Right forelimb (tissue), 1 donor: ENCODE measurements at places on chromosomes 13 and 19.

GRCh38 chr13:113901231-113901630 lies 37.4 kb upstream of the GAS6 start:
- DNase-seq = no peak

DNA sequence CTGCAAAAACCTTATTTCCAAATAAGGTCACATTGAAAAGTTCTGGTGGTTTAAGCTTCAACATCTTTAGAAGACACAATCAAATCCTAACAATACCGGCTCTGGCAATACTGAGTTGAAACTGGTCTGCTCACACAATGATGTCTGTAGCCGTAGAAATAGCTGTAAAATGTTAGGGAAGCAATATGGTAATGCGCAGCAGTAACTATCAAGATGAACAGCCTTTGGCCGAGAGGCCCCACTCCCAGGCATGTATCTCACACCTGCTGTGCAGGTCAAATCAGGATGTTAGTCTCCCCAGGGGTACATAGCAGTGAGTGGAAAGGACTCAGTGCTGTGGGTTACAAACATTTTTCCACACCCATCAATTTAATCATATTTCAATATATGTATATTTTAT lies 207.1 kb downstream of the KATNAL1 start:
- no peak for DNase-seq

- DNase-seq = no peak
Observed at GRCh38 chr13:38848360-38848759, 142.3 kb downstream of the STOML3 start.

DNA sequence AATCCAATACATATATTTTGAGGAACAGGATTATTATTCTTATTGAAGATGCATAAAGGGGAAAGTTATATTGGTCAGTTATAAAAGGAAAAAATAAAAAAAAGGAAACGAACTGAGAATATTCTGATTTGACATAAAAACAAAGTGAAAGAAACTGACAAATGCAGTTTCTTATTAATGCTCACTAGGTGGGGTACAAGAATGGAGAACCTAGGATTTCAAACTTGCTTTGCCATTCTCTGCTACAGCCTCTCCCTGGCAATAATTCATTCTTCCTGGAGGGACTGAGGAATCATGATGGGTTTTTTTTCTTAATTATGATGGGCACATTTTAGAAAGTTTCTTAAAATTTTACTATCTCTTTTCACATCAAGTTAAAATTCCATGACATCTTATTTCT lies 154.9 kb downstream of the PCDH9 start:
- DNase-seq = no peak

- no peak for DNase-seq
Observed at GRCh38 chr19:56623006-56623405, 20.0 kb upstream of the SMIM17 start.

DNA sequence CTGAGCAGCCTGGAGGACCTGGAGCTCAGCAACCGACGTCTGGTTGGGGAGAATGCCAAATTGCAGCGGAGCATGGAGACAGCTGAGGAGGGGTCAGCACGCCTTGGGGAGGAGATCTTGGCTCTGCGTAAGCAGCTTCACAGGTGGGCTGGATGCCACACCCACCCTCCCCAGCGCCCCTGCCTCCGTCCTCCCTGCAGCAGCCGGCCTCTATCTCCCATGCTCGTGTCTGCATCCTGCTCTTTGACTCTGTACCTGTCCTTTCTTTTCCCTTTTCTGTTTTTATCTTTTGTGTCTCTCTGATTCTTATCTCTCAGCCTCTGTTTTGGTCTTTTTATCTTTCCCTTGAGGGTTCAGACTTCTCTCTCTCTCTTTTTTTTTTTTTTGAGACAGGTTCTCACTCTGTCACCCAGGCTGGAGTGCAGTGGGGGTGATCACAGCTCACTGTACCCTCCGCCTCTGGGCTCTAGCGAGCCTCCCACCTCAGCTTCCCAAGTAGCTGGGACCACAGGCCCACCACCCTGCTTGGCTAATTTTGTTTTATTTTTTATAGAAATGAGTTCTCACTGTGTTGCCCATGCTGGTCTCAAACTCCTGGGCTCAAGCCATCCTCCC lies 10.1 kb downstream of the KASH5 start:
- no peak for DNase-seq

GRCh38 chr19:4705413-4706131 lies 18.1 kb downstream of the DPP9 start:
- DNase-seq = no peak

DNA sequence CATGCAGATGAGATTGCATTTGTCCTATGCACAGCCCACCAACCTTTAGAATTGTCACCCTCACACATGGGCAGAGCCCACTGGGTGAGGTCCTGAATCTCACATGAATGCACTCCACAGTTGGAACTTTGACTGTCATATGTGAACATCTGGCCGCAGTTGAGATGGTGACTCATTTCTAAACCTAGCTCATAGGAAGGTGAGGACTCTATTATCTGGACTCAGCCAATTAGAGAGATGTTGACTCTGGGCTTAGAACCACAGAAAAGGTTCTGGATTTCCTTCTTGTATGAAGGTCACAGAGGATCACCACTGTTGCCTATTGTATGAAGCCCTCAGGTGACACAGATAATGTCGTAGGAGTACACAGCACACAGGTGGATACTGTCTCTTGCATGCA lies 25.6 kb upstream of the ZNF681 start:
- DNase-seq = no peak

DNA sequence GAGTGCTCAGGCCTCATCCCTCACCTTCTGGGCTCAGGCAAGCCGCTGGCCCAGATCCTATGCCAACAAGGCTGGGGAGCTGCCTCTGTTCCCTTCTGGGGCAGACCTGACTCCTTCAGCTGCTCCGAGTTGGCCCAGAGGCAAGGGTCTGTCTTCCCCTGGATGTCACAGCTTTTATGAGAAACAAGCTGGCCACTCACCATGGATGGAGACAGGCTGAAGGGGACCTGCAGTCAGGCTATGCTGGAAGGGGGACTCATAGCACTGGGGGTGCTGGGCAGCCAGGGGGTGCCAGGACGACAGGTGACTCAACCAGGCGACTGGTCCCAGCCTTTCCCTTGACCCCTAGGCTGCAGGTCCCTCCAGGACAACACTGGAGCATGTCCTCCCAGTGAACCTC lies 52.4 kb upstream of the C1QTNF9B start:
- DNase-seq = no peak

GRCh38 chr13:91745967-91746366 lies 347.5 kb downstream of the GPC5 start:
- DNase-seq = no peak

- no peak for DNase-seq
Observed at GRCh38 chr13:110455444-110455843, 106.1 kb downstream of the RAB20 start.

- no peak for DNase-seq
Observed at GRCh38 chr13:25899952-25900351, 151.9 kb downstream of the SHISA2 start.

- DNase-seq = no peak
Observed at GRCh38 chr19:57719424-57719823, 8.0 kb downstream of the ZNF671 start.

GRCh38 chr13:71864094-71864985 lies 2.7 kb downstream of the DACH1 start:
- peak; percentile 57 for DNase-seq

DNA sequence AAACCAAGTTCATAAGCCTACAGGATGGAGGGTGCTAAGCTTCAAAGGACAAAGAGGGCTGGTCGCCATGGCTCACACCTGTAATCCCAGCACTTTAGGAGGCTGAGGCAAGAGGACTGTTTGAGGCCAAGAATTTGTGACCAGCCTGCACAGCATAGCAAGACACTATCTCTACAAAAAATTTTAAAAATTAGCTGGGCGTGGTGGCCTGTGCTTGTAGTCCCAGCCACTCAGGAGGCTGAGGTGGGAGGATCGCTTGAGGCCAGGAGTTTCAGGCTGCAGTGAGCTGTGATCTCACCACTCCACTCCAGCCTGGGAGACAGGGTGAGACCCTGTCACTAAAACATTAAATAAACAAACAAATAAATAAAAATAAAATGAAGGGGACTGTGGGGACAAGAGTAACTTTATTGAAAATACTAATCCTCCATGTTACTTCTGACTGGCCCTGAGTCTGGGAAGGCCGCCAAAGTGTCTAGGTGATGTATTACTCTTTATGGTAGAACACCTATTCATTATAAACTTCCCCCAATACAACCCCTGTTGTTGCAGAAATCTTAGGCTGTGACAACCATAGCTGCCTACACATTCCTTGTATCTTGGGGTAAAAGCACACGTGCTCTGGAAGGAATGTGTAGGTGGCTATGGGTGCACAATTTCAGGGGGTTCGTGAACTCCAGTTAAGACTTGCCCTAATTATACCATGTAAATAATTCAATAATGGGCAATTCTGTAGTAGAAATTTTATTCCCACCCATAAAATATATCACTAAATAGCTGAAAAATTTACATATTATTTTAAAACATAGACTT lies 14.6 kb upstream of the URAD start:
- no peak for DNase-seq

- DNase-seq = no peak
Observed at GRCh38 chr19:48551437-48552302, at the start of gene SULT2B1. Gene SULT2B1, plus strand, starts transcription at chr19:48552172. Its CDS starts 81 bp downstream, at chr19:48552253.

- peak; percentile 81 for DNase-seq
Observed at GRCh38 chr19:13163609-13164342, 13.6 kb downstream of the IER2 start.

DNA sequence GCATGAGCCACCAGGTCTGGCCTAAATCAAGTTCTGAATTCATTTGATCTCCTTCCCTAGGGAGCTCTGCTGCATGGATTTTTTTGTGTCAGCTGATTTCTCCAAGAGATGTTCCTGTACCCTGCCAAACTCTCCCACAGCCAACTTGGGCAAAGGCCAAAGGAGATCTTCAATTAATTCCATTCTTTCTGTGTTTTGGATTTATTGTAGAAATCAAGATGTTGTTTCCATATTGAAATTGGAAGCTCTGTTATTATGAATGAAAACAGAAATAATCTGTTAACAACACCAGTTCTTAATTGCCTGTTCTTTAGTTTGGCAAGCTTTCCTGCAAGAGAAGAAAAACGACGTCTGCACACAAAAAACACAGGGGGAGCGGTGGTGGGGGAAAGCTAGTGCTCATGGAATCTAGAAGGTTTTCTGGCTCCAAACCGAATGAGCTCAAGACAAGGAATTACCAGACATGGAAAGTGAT lies 86.5 kb upstream of the ABCC4 start:
- DNase-seq = peak; percentile 64

DNA sequence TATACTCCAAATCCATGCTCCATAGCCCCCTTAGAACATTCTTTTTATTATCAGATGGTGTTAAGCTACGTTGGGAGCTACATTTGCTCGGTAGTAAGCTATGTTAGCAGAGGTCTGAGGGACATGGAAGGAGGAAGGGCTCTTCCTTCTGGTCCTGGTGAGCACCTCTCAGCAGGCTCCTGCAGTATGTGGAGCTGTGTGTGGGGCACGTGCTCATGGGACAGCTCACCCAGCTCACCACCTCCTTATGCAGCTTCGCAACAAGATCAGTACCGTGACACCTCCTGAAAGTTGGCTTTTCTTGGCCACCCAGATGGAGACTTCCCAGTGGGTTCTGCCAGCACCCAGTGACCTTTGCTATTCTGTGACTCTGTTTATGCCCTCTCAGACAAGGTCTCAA lies 400.5 kb upstream of the SLC10A2 start:
- DNase-seq = no peak

DNA sequence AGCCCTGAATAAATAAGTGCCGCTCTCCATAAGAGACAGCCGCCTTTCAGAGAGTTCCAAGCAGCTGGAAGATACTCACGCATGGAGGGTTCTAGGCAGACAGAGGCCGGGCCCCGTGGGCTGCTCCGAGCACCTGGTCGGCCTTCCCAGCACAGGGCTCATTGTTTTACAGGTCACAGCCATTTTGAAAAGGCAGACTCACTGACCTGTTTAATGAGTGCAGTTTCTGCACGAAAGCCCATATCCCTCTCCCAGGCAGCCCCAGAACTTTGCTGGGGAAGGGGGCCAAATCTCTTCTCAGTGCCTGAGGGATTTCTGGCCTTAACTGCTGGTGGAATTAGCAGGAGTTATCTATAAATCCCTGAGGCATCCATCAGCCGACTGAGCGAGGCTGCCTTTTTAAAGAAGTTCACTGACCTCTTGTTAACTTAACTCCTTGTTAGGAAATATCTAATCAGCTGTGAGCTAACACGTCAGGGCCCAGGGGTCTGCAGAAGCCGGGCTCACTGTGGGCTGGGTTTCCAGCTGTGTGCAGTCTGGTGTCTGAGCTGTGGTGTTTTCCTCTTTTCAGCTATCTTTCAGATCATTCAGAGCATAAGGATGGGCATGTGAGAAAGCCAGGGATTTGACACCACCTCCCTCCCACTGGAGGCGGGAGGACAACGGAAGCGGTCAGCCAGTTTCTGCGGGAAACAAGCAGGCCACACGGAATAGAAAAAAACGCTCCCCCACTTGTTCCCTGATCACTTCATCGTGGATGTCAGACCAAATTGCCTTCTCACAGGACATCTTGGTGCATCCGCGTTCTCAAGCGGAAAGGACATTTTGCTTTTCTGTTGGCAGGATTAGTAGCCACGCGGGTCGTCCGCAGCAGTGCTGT lies 23.3 kb downstream of the SERP2 start:
- no peak for DNase-seq

DNA sequence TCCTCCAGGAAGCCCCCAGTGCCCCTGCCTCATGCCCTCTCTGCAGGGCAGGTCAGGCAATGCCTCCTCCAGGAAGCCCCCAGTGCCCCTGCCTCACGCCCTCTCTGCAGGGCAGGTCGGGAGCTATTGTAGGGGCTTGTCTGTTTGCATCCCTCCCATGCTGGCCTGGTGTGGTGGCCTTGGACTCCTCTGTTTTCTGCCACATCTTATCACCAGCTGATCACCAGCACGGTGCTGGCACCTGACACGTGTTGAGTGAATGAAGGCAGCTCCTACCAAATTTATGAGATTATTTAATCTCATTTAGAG lies 51.5 kb upstream of the C13orf46 start:
- no peak for DNase-seq

GRCh38 chr13:20590561-20590960 lies 23.6 kb downstream of the IFT88 start:
- no peak for DNase-seq

DNA sequence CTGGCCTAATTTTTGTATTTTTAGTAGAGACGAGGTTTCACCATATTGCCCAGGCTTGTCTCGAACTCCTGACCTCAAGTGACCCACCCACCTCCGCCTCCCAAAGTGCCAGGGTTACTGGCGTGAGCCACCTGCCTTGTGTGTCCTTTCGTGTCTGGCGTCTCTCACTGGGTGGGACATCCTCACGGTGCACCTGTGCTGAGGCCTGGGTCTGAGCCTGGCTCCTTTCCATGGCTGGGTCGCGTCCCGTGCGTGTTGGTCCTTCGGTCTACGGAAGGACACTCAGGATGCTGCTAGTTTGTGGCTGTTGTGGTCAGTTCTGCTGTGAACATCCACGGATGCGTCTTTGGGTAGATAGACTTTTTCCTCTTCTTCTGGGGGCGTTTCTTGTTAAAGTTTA lies 19.6 kb downstream of the PIAS4 start:
- DNase-seq = no peak

DNA sequence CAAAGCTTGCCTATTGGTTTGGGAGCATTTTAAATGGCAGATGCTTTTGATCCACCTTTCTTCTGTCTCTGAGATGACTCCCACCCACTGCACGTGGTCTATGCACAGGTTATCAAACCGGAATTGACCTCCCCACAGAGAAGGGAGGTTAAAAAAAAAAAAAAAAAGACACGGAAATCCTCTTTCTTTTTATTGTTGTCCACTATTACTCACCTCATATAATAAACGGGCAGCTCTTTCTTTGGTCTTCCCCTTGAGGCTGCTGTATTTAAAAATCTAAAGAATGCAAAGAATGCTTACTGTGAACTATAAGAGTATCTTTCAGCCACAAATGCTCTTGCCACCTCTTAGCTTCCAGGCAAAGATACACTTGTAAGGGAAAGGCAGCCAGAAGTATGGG lies 329.7 kb downstream of the NDFIP2 start:
- no peak for DNase-seq
